ENCODE measurements at places on chromosomes 7 and 10.

GRCh38 chr7:150778014-150778737 lies 22.0 kb downstream of the TMEM176B start:
- H3K27ac ChIP-seq: no peak overlapping the region
- peaks cover 4% of the 10 kb centered on the region for H3K4me1 ChIP-seq
- ATAC-seq: no peak
- no peaks in the 10 kb centered on the region for H3K36me3 ChIP-seq
- peaks cover 8% of the 10 kb centered on the region for H3K27me3 ChIP-seq

GRCh38 chr10:14311206-14311957 lies 19.3 kb downstream of the FRMD4A start:
- peaks cover 33% of the 10 kb centered on the region for H3K27me3 ChIP-seq
- H3K36me3 ChIP-seq: no peaks in the 10 kb centered on the region
- no peaks in the 10 kb centered on the region for H3K4me1 ChIP-seq
- H3K27ac ChIP-seq: no peak overlapping the region
- H3K4me3 ChIP-seq: no peak overlapping the region

DNA sequence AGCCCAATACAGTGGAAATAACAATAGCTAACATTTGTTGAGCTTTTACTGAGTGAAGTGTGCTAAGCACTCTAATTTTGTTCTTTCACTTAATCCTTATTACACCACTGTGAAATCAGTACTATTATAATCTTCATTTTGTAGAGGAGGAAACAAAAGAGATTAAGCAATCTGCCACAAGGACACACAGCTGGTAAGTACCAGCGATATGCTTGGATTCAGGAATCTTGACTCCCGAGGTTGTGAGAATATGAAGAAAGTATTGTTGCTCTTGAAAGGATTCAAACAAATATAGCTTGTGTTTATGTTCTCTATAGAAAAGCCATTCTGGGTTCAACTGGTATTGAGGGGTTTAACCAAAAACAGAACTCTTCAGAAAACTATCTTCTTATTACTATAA lies 93.7 kb upstream of the HECTD2 start:
- no peaks in the 10 kb centered on the region for H3K27me3 ChIP-seq
- H3K4me3 ChIP-seq: no peak overlapping the region
- H3K36me3 ChIP-seq: no peaks in the 10 kb centered on the region

- H3K4me1 ChIP-seq: peaks cover 5% of the 10 kb centered on the region
- H3K27me3 ChIP-seq: peaks cover 11% of the 10 kb centered on the region
- no peak overlapping the region for H3K27ac ChIP-seq
- H3K36me3 ChIP-seq: no peaks in the 10 kb centered on the region
- peak; percentile 43 for ATAC-seq
Measured at GRCh38 chr10:60827791-60828488, 49.7 kb downstream of the CDK1 start.

GRCh38 chr7:46651070-46651469 lies 730.0 kb upstream of the IGFBP3 start:
- H3K4me1 ChIP-seq: no peaks in the 10 kb centered on the region
- H3K27ac ChIP-seq: no peak overlapping the region
- no peak for ATAC-seq

DNA sequence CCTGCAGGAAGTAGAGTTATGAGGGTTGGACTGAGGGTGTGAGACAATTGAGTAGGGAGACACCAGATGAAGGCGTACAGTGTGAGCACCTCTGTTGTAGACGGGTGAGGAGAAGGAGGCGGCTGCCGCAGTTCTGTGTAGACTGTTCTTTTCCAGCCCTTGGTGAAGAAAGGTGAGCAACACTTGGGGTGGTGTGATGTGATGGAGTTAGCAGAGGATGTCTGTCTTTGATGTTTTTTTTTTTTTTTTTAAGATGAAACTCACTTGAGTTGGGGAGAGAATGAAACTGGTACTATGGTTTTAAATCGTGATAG lies 42.8 kb upstream of the RNF216 start:
- peak overlapping the region; percentile 69 for H3K27ac ChIP-seq
- H3K27me3 ChIP-seq: no peaks in the 10 kb centered on the region
- no peaks in the 10 kb centered on the region for H3K36me3 ChIP-seq
- peak; percentile 59 for ATAC-seq

DNA sequence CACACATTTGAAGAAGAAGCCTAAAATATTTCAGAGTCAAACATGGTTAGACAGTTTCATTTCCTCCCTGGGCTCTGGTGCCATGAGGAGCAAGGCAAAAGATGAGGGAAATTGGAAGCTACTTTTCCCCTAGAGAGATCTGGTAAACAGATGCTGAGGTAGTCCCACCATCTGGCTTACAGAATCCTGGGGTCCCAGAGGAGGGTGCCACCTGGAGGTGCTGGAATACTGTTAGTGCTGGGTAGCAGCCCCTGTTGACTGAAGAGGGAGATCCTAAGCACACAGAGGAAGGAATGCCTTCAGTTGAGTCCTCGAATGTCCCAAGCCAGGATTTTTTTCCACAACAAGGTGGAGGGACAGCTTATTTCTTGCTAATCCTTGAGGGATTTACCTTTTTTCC lies 160.1 kb downstream of the FZD1 start:
- H3K27me3 ChIP-seq: no peaks in the 10 kb centered on the region
- H3K36me3 ChIP-seq: no peaks in the 10 kb centered on the region
- no peak for ATAC-seq
- H3K4me1 ChIP-seq: no peaks in the 10 kb centered on the region
- no peak overlapping the region for H3K4me3 ChIP-seq

GRCh38 chr7:37096341-37096740 lies 352.3 kb downstream of the ELMO1 start:
- ATAC-seq: no peak
- H3K4me1 ChIP-seq: peaks cover 16% of the 10 kb centered on the region
- no peak overlapping the region for H3K27ac ChIP-seq
- H3K27me3 ChIP-seq: no peaks in the 10 kb centered on the region
- peaks cover 80% of the 10 kb centered on the region for H3K36me3 ChIP-seq

- H3K27me3 ChIP-seq: peaks cover 44% of the 10 kb centered on the region
- no peaks in the 10 kb centered on the region for H3K4me1 ChIP-seq
- no peak overlapping the region for H3K4me3 ChIP-seq
- no peaks in the 10 kb centered on the region for H3K36me3 ChIP-seq
Measured at GRCh38 chr10:29302499-29302898, 13.6 kb downstream of the LYZL1 start.

- no peak for ATAC-seq
- H3K4me1 ChIP-seq: peaks cover 15% of the 10 kb centered on the region
- peak overlapping the region; percentile 0 for H3K27ac ChIP-seq
- no peaks in the 10 kb centered on the region for H3K36me3 ChIP-seq
Measured at GRCh38 chr10:63703113-63703670, 182.0 kb downstream of the REEP3 start.

- no peak overlapping the region for H3K4me3 ChIP-seq
- H3K27ac ChIP-seq: no peak overlapping the region
- H3K36me3 ChIP-seq: peaks cover 52% of the 10 kb centered on the region
- no peaks in the 10 kb centered on the region for H3K27me3 ChIP-seq
- no peak for ATAC-seq
- no peaks in the 10 kb centered on the region for H3K4me1 ChIP-seq
Measured at GRCh38 chr7:99368750-99369389, 5.7 kb upstream of the ARPC1B start.

DNA sequence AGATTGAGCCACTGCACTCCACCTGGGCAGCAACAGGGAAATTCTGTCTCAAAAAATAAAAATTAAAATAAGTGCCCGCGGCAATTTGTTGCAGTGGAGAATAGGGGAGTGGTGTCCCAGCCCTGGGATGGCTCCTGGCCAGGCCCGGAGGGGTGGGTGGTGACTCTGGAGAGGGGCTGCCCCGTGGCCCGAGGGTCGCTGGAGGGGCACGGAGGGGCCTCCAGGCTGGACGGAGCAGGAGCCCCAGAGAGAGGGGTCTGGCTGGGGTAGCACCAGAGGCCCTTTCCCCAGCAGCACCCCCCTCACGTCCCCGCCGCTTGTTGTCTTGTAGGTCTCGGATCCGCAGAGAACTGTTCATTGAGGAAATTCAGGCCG lies 38.6 kb upstream of the SH2B2 start:
- no peaks in the 10 kb centered on the region for H3K27me3 ChIP-seq
- no peaks in the 10 kb centered on the region for H3K4me1 ChIP-seq
- no peak overlapping the region for H3K27ac ChIP-seq
- no peak for ATAC-seq

DNA sequence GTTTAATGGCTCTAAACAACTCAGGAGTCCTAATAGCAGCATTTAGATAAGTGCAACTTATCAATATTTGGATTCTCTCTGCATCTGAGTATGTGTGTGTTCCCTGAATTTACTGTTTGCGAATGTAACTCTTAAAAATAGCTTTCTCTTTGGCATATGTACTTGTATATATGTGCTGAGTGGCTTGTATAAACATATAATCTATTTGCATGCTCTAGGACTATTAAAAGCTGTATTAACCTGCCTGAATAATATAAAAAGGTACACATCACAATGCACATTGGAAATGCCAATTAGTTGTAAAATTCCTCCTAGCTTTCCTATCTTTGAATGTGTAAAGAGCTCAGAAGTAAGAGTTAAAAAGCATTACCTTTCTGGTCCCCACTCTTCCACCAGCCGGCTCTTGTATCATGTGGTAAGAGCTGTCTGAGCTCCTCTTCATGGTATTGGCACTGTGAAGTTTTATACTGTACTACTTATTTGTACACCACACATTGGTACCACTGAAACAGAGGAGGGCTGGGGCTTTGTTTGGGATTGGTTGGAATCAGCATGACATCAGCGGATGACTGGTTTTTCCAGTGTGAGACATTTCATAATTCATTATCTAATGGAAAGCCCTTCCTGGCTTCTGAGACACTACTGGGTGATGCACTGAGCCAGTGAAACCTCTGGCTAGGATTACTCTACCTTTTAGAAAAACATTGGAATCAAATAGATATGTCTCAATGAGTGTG lies at the start of gene INHBA:
Gene INHBA (minus strand): TSS at position 456 of the 737 bp plus-strand sequence. CDS start 2,716 bp downstream, outside the sequence.
- no peaks in the 10 kb centered on the region for H3K4me1 ChIP-seq
- no peak within 1 kb of the TSS for H3K27ac ChIP-seq
- peak within 1 kb of the TSS; percentile 9 for H3K4me3 ChIP-seq
- no peaks in the 10 kb centered on the region for H3K36me3 ChIP-seq

DNA sequence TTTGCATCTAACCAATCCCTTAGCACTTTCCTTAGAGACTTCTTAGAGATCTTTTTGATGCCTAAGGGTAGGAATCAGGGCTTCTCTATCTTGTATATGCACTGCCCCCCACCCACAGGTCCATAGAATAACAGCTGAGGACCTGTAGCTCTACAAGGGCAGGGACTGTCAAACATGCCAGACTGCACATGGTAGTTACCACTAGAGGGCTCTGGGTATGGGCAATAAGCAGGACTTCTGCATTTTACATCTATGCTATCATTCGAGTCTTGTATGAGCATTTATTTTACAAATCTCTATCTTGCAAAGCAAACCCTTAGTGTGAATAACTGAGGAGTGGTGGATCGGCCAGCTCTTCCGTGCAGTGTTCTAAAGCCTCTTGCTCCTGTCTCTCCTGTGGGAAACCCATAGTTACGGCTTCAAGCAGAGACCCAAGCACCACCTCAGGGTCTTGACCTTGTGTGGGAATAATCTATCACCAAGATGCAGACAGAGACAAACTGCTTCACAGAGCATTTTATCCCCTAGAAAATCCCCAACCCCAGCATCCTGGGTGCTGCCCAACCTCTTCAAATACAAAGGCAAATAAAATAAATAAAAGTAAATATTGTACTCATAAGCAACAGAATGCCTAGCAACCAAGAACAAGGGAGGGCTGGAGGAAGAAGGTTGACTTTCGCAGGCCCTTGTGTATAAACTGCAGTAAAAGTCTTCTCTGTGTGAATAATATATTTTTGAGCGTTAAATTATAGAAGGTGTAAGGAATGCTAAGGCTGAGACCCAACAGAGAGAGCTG lies 219.3 kb downstream of the WDR11 start:
- H3K4me3 ChIP-seq: no peak overlapping the region
- H3K36me3 ChIP-seq: no peaks in the 10 kb centered on the region
- H3K4me1 ChIP-seq: no peaks in the 10 kb centered on the region
- peaks cover 9% of the 10 kb centered on the region for H3K27me3 ChIP-seq
- no peak overlapping the region for H3K27ac ChIP-seq

- no peak for ATAC-seq
- no peaks in the 10 kb centered on the region for H3K4me1 ChIP-seq
- no peaks in the 10 kb centered on the region for H3K36me3 ChIP-seq
- H3K27ac ChIP-seq: no peak overlapping the region
- peaks cover 10% of the 10 kb centered on the region for H3K27me3 ChIP-seq
Measured at GRCh38 chr7:35334506-35334905, 80.6 kb upstream of the TBX20 start.

- ATAC-seq: no peak
- no peaks in the 10 kb centered on the region for H3K36me3 ChIP-seq
- H3K4me3 ChIP-seq: peak overlapping the region; percentile 7
- peaks cover 7% of the 10 kb centered on the region for H3K4me1 ChIP-seq
Measured at GRCh38 chr7:132573251-132573955, 2.9 kb downstream of the PLXNA4 start.

GRCh38 chr10:20017961-20018360 lies 201.7 kb downstream of the PLXDC2 start:
- no peaks in the 10 kb centered on the region for H3K36me3 ChIP-seq
- no peak overlapping the region for H3K4me3 ChIP-seq
- no peak overlapping the region for H3K27ac ChIP-seq
- ATAC-seq: no peak

GRCh38 chr7:137287651-137288258 lies 55.8 kb downstream of the PTN start:
- H3K4me1 ChIP-seq: no peaks in the 10 kb centered on the region
- H3K27ac ChIP-seq: no peak overlapping the region
- H3K4me3 ChIP-seq: no peak overlapping the region
- H3K36me3 ChIP-seq: no peaks in the 10 kb centered on the region

DNA sequence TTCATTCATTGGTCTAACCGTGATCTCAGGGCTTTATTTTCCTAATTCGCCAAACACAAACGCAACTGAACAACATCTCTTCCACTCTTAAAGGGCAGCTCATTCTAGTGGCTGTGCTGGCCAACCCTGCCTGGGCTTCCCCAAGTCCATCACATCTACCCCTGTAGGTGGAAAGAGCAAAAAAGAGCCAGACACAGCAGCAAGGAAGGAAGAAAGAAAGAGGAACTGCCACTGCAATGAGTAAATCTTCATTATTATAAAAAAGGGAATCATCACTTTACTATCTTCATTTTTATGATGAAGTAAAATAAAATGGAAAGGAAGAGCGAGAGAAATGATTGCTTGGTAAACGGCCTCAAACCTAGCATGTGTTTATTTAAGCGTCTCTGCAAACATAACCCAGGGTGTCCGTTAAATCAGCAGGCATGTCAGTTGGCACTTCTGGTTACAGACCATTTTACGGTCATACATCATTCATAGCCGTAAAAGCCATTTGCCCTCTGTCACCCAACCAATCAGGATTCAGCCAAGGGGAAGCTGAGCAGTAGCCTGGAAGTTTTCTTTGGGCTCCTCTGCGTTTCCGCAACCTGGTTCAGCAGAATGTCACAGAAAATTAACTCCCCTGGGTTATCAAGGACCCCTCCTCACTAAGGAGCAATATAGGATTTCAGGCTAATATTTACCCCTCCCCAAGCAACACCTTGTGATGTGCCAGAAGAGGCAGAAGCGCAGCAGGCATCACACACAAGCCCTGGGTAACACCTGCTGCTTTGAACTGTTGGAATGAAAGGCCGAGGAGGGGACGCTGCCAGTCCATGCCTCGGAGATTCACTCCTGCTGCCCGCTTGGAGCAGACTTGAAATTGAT lies 234.0 kb downstream of the SNX10 start:
- no peak overlapping the region for H3K4me3 ChIP-seq
- H3K36me3 ChIP-seq: no peaks in the 10 kb centered on the region
- H3K27ac ChIP-seq: no peak overlapping the region

- H3K36me3 ChIP-seq: no peaks in the 10 kb centered on the region
- no peak overlapping the region for H3K27ac ChIP-seq
Measured at GRCh38 chr7:84631913-84632312, 437.3 kb upstream of the SEMA3A start.

GRCh38 chr7:67371429-67372305 lies 375.0 kb downstream of the TYW1 start:
- H3K4me3 ChIP-seq: no peak overlapping the region
- H3K4me1 ChIP-seq: no peaks in the 10 kb centered on the region
- H3K27me3 ChIP-seq: peaks cover 20% of the 10 kb centered on the region
- no peaks in the 10 kb centered on the region for H3K36me3 ChIP-seq
- no peak overlapping the region for H3K27ac ChIP-seq

GRCh38 chr7:91198371-91198770 lies 65.9 kb upstream of the FZD1 start:
- H3K27ac ChIP-seq: no peak overlapping the region
- ATAC-seq: no peak
- H3K36me3 ChIP-seq: no peaks in the 10 kb centered on the region

Measured in activated T-helper 17 cell treated with anti-CD3 and anti-CD28 coated beads, Interleukin-2, amount 50 U/mL, for 72 hours (primary cell).